ENCODE measurements at places on chromosomes 7 and 10. TPM values are rescaled to one million over a fixed set of nuclear protein-coding genes. Genes with fewer than 3 reads are reported as not detected.

DNA sequence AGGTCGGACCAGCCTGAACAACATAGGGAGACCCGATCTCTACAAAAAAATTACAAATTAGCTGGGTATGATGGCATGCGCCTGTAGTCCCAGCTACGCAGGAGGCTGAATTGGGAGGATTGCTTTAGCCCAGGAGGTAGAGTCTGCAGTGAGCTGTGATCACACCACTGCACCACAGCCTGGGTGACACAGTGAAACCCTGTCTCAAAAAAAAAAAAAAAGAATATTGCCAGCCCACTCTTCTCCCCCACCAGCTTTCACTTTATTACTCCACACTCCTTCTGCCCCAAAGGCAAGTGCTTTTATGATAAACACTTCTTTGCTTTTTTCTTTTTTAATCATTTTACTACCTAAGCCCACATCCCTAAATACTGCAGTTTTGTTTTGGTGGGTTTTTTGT is 14.8 kb downstream of the RAB19 start:
- DNase-seq, result no peak

- DNase-seq, result no peak
These were observed 265.6 kb upstream of the FOXK1 start for GRCh38 chr7:4416396-4417056.

- DNase-seq, result peak; percentile 18
These were observed 307.7 kb downstream of the MDFIC start for GRCh38 chr7:115229401-115230105.

- peak; percentile 6 for DNase-seq
These were observed 4.0 kb upstream of the UNCX start for GRCh38 chr7:1228545-1229201.

- DNase-seq, result no peak
These were observed 58.7 kb upstream of the PRPS1L1 start for GRCh38 chr7:18086165-18087025.

DNA sequence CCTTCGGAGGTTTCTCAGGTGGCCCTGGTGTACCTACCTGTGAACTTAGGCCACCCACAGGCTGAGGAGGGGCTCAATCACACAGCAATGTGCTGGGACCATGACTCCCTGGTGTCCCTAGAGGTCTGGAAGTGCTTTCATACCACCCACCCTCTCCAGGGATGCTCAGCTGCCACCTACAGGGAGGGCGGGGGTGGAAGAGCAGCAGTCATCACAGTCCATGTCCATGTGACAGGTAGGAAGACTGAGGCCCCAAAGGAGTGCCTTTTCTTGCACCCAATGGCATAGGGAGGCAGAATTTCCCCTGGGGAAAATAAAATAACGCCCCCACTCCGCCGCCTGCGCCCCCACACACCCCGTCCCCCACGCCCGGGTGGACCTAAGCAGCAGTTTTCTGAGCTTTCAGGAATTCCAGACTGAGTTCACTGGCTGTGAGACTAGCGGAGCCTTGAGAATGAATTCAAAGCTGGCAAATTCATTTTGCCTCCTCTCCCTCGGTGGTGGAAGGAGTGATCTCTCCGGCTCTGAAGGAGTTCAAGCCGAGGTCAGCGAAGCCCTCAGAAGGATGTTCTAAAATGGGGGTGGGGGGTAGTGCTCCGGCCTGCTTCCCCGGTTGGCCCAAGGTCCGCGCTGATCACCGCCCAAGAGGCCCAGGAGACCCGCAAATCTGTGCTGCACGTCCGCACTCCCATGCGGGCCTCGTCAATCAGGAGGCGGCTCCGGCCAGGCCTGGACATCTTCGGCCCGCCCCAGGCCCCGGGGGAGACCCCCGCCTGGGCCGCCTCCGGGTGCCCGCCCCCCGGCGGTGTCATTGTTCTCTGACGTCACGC is 2.1 kb upstream of the ZMIZ1 start:
- DNase-seq, result peak; percentile 14

- no peak for DNase-seq
These were observed 26.4 kb upstream of the UMAD1 start for GRCh38 chr7:7614018-7614741.

- DNase-seq, result no peak
These were observed 196.8 kb downstream of the XPNPEP1 start for GRCh38 chr10:109726473-109726872.

GRCh38 chr10:51950371-51950995 is 251.1 kb upstream of the CSTF2T start:
- DNase-seq, result no peak

GRCh38 chr10:80500572-80501380 is 36.9 kb upstream of the SH2D4B start:
- DNase-seq, result no peak

DNA sequence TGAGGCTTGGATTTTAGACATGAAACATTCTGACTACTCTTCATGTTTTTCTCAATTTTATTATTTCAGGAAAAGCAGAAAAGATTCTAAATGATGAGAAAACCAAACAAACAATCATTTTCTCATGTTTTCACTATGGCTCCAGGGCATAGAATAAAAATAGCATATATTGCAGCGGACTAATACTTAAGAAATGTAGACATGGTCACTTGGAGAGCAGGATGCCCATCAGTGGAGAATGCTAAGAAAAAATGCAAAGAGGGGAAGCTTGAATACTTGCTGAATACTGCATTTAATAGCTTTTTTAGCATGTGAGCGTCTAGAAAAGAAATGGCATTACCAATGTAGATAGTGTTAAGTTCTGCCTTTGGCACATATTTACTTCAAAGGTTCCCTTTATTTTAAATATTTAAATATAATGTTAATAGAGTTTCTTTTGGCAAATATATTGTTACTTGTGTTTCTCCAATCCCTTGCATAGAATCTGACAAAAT is 107.9 kb downstream of the PPP1R17 start:
- DNase-seq, result no peak

- no peak for DNase-seq
These were observed 2.9 kb downstream of the POLM start for GRCh38 chr7:44079331-44080021.

DNA sequence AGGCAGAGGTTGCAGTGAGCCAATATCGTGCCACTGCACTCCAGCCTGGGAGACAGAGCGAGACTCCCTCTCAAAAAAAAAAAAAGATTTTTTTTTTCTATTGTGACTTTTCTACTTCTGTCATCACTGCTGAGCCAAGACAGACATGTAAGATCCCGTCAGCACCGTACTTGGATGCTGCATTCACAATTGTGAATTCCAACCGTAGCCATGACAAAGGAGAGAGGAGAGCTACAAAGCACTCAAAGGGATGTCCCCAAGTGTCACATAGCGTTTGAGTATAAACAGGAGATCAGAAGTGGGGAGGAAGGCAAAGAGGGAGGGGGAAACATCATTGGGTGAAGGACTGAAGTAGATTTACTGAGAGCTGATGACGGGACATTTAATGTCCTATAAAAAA is 144.2 kb downstream of the PRPF18 start:
- no peak for DNase-seq

Gene NCF1
- 70.1 TPM for total RNA-seq

Gene ASIC3
- 13.7 TPM for total RNA-seq

Gene CAMK2B
- not detected for total RNA-seq
